ENCODE measurements at places on chromosomes 7 and 10.

DNA sequence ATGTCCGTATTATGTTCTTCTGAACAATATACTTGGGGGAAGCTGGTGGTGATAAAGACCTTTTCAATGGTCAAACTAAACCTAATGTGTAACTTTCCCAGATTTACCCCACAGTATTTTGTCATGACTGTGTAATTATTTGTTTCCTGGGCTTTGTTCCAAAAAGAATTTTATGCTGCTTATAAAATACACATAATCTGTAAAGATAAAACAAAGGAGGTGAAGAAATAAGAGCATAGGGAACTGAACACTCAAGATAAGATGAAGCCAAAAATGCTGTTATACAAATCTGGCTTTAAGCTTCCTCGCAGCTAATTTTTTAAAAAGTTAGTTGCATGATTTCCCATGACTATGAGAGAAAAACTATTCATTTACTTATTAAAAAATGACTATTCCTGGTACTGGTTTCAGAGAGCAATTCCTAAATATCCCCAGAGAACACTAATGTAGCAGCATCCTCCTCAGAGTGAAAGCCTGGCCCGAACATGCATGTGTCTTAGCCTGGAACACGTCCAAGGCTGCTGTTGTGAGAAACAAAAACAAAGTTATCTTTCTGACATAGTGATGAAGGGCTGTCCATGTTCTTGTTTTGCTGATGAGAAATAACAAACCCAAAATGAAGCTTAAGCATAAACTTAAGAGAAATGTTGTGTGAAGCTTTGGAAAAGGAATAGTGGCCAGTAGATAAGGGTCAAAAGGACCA lies 33.9 kb downstream of the MALSU1 start:
- DNase-seq: no peak

- no peak for DNase-seq
Measured at GRCh38 chr7:49596701-49597491, 176.5 kb upstream of the VWC2 start.

DNA sequence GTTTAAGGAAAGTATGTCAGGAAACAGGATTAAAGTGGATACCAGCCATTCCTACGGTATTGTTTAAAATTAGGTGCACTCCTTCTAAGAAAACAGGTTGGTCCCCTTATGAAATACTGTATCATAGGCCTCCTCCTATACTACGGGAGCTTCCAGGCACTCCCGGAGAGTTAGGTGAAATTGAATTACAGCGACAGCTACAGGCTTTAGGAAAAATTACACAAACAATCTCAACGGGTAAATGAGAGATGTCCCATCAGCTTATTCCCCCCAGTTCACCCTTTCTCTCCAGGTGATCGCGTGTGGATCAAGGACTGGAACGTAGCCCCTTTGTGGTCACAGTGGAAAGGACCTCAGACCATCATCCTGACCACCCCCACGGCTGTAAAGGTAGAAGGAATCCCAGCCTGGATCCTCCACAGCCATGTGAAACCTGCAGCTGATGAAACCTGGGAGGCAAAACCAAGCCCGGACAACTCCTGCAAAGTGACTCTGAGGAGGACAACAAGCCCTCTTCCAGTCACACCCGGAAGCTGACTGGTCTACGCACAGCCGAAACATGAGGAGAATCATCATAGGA lies 25.1 kb upstream of the GHITM start:
- no peak for DNase-seq

DNA sequence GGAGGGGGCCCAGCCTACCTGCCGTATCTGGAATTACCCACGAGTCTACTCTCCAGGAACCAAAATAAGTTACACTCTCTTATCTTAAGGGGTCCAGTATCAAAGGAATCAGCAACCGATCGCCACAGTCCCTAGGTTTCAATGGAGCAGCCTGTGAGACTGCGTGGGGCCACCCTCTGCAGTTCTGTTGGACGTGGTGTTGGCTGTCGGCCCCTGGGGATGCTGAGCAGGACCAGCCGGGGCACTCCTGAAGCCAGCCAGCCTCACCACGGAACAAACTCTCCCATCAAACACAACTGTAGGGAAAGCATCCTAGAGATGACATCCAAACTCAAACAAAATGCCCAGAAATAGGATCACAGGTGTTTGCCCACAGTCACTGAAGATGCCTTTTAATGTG lies 25.5 kb upstream of the ABLIM1 start:
- DNase-seq: no peak

DNA sequence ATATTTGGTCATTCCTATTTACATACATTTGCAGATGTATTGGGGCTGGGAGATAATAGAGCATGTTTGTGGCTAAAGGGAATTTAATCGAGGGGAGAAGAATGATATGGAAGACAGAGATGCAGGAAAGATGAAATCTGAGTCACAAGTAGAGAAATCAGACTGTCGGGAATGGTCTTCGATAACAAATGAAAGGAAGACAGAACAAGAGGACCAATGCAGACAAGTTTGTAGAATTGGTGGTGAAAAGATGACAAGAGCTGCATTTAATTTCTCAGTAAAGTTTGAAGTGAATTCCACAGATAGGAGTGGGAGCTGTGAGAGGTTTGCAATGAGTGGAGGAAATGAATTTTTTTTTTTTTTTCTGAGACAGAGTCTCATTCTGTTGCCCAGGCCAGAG lies 60.0 kb downstream of the BRAF start:
- no peak for DNase-seq
